PC-3 (cell line): ENCODE measurements at places on chromosomes 3 and 15. TPM values are rescaled to one million over a fixed set of nuclear protein-coding genes. Genes with fewer than 3 reads are reported as not detected.

Gene LYZL4
- total RNA-seq = not detected in 2 replicates

Gene MEIS2
- 10.0 and 17.5 TPM in 2 replicates for total RNA-seq

DNA sequence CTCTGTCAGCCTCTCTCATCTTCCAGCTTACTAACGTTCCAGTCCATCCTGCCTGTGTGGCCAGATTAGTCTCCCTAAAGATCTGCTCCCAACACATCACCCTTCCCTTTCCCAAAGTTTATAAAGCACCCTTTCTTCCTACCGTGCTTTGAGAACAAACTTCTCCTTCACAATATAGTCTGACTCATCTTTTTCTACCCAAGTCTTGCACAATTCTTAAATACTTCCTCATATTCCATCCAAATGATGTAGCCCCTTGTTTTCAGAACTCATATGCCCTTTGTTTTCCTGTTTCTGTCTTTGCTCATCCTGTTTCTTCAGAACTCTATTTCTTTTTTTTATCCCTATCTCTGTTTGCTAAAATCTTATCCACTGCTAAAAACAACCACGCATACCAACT is 326.8 kb downstream of the MFSD1 start:
- peak; percentile 74 for DNase-seq

- DNase-seq = no peak
Measured at GRCh38 chr3:45412763-45413162, 24.4 kb downstream of the LARS2 start.

GRCh38 chr3:74614107-74614967 is at the start of gene CNTN3:
TSS of gene CNTN3 (minus strand) at chr3:74614659. CDS start at chr3:74521112, 93,547 bp downstream.
- no peak for DNase-seq
